Fibroblast of gingiva (primary cell): ENCODE measurements at places on chromosomes 3 and 15.

DNA sequence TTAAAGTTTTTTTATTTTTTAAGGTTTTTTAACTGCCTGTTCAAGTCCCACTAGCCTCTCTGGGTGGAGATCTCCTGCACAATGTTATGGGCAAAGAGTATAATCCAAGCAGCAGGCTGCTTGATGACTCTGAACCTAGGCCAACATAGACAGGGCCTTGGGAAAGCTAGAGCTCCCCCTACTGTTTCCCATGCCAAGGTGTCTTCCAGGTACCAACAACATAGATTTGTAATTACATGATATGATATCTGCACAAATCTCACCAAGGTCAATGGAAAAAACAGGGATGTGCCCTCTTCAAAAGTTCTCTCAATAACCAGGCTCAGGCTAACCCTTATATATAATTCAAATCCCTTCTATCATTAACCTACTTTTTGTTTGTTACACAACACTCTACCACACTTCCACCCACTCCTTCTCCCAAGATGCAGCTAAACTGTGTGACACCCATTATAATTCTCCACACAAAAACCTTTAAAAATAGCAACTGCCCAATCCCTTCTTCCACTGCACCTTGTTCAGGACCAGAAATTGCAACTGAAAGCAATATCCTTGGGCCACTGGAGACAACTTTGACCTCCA, 43.8 kb downstream of the RBM15B start:
- DNase-seq: peak; percentile 33

DNA sequence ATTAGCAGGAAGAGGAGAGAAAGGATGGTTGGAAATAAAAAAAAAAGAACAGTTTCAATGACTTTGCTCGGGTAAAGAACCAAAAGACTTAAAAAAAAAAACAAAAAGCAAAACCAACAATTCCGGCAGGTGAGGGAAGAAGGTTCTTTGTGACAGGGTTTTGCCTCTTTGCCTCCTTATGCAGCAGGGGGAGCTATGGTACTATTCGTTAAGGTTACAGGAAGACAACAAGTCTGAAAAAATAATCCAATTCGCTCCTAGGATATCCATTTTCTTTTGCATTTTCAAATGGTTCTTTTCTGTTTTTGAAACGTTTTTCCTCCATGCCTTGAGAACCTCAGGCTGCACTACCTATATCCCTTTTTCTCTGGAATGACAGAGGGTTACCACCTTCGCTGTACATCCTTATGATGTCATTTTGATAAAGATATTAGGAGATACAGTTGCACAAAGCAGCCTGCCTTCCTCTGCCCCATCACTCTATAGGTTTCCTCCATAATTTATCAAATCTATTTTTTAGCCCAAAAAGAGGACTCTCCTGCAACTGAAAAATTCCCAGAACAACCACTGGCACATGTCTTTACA, 55.0 kb downstream of the CFAP20DC start:
- peak; percentile 62 for DNase-seq

DNA sequence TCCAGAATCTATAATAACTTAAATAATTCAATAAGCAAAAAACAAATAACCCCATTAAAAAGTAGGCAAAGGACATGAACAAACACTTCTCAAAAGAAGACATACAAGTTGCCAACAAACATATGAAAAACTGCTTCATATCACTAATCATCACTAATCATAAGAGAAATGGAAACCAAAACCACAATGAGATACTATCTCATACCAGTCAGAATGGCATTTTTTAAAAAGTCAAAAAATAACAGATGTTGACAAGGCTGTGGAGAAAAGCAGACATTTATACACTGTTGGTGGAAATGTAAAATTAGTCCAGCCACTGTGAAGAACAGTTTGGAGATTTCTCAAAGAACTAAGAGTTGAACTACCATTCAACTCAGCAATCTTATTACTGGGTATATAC, 19.5 kb upstream of the ZMAT3 start:
- no peak for DNase-seq

GRCh38 chr3:71503525-71504249, 79.8 kb downstream of the FOXP1 start:
- DNase-seq: peak; percentile 41

DNA sequence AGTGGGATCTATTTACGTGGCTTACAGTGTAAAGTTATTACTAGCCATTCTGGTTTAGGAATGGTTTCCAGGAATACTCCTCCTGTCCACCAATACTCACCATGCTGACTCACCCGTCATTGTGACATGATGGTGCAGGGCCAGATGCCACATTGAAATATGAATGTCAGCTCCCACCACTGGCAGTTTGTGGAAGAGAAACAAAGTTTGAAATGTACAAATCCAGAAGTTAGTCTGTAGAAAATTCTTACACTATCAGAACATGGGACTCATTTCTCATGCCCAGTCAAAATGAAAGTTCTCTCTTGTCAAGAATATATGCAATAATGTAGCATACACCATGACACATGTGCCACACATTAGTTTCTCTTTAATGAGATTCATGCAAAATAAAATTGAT, 14.4 kb upstream of the TSPAN3 start:
- peak; percentile 73 for DNase-seq

- no peak for DNase-seq
Observed at GRCh38 chr3:160830796-160831195, 74.8 kb downstream of the PPM1L start.

DNA sequence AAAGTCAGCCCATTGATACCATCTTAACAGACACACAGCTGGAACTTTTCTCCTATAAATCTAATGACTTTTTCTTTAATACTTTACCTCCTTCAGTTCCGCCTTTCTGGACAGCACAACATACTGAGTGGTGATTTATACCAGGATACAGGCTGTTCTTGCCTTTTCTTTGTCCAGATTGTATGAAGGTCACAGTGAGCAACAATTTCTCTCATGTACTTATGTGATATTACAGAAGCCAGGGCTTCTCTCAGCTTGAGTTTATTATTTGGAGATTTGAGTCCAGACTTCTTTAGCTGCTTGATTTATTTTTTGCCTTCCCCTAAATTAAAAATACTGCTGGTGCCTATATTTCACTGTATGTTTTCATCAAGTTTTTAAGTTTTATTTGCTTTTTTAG, 976.0 kb downstream of the ROBO2 start:
- DNase-seq: no peak

DNA sequence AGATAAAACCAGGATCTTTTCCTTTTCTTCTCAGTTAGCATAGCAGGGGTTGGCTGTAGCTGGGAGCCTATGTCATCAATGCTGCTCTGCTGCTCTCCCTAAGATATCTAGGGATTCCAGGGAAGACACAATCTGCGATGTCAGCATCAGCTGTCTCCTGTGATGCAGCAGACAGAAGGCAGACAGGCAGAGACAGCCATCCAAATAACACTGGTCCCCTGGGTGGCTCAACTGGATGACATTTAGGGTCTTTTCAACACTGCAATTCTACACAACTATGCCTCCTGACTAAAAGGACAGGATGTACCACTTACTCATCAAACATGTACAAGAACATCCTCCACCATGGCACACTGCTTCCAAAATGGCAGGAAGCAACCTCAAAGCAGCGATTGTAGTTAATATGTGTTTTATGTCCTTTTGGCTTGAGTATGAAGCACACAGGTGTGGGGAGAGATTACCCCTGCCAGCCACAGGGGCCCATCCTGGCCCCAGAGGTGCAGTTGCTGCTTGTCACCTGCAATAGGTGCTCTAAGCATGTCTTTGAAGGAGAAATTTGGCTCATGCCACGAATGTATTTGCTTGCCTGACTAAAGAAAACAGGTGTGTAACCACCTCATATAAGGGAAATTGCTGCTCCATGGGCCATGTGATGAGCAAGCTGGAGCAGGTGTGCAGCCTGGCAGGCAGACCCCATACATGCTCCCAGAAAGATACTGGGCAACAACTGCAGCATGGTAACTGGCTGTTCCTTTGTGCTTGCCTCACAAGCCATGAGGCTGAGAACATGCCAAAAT, 357.8 kb downstream of the VPS13C start:
- DNase-seq: peak; percentile 15

DNA sequence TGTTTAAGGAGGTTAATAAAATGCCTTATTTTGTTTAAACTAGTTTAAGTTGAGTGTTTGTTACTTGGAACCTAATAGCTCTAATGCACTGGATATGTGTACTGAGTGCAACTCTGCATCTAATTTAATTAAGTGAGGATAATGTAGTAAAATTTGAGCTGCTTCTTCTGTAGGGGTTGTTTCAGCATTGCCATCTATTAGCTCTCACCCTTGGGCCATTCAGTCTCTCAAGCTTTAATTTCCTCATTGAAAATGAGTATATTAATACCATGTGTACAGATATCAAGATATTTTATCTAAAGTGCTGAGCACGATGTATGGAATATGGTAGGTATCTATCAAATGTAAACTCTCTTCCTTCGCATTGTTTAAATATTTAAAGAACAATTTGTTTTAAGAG, 375.7 kb upstream of the LRRC3B start:
- no peak for DNase-seq

- no peak for DNase-seq
Observed at GRCh38 chr3:178677961-178678360, 141.7 kb downstream of the KCNMB2 start.

GRCh38 chr15:60831540-60831939, 352.6 kb upstream of the ICE2 start:
- no peak for DNase-seq

- no peak for DNase-seq
Observed at GRCh38 chr3:54374214-54374852, 252.0 kb downstream of the CACNA2D3 start.

GRCh38 chr15:90765966-90766365, 48.8 kb downstream of the BLM start:
- DNase-seq: no peak

- DNase-seq: peak; percentile 83
Observed at GRCh38 chr15:68644083-68644904, 65.5 kb downstream of the CORO2B start.

- peak; percentile 92 for DNase-seq
Observed at GRCh38 chr3:178170698-178171535, 365.3 kb upstream of the KCNMB2 start.

- DNase-seq: no peak
Observed at GRCh38 chr3:32794487-32795308, 23.1 kb upstream of the TRIM71 start.

GRCh38 chr3:134651347-134652041, 672 bp upstream of the KY start:
- no peak for DNase-seq

DNA sequence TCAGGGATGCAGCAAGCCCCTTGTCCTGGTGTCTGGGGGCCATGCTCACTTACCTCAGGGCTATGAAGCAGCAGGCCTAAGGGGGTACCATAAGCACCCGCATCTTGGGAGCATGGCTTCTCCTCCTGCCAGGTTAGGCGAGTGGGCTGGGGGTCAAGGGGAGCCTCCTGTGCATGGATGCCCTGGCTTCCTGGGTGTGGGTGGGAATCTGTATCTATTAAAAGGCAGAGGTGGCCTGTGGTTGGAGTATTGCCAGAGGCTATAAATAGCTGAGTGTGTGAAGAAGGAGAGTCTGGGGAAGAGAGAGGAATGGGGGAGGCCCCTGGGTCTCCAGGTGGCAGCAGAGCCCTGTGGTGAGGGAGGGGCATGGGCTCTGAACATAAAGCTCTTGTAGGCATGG, 19.5 kb downstream of the ACVR2B start:
- DNase-seq: no peak

DNA sequence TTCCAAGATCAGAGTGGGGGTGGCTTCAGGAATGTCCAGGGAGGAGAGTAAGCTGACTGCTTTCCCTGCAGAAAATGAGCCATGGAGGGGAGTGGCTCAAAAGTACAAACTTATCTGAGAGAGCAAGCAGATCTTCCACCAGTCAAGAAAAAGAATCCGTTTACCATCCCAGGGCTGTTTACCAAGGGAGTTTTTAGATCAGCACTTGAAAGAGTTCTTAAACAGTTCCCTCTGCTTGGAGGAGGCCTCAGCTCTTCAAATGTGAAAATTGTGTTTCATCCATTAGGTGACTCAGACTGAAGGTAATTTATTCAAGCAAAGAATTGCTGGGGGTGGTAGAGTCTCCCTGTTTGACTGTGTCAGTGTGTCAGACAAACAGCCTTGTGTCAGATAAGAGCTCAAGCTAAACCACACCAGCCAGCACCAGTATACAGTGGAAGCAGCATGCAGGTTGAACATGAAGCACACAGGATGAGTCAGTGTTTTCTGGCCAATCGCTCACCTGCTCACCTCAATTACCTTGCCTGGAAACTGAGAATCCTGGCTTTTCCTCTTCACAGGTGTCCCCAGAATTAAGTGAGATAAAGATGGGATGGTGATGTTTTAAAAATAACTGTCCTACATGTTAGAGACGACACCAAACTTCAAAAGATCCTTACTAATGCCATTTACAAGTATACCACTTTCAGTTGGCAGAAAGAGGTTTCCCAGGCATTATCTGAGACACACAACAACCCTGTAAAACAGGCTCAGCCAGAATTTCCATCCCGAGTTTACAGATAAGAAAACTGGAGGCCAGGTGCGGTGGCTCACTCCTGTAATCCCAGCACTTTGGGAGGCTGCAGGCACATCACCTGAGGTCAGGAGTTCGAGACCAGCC, 21.7 kb downstream of the SH3BP5 start:
- DNase-seq: no peak

GRCh38 chr3:4036046-4036445, 236.8 kb downstream of the LRRN1 start:
- no peak for DNase-seq

DNA sequence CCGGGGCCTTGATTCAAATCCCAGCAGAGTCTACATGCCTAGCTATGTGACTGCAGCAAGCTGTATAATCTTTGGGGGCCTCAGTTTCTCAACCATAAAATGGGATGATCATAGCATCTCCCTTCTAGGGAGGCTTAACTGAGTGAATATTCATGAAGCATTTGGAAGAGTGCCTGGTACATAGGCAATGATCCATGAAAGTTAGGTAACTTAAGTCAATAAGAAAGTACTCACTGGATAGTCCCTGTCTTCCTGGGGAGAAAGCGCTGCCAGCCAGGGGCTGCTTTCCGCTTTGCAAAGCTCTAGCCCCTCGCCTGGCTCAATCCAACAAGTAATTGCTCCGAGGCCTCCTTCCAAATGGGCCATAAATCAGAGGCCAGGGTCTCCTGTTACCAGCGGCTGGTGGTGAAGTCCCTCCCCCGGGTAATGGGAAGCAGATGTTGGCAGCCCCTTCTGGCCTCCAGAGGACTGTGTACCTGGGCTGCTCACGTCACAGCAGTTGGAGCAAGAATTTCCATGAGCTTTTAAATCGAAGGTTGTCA, 521.9 kb upstream of the PROK2 start:
- peak; percentile 69 for DNase-seq

GRCh38 chr3:10594915-10595314, 89.5 kb upstream of the ATP2B2 start:
- DNase-seq: no peak

GRCh38 chr3:156161172-156161571, 40.8 kb downstream of the KCNAB1 start:
- DNase-seq: no peak
